ENCODE measurements at places on chromosomes 11 and 22.

GRCh38 chr11:75280227-75280701 is 39.7 kb downstream of the TPBGL start:
- no peak overlapping the region for H3K4me3 ChIP-seq
- peak; percentile 54 for DNase-seq

GRCh38 chr22:42642806-42643633 is 2.6 kb upstream of the ATP5MGL start:
- H3K4me3 ChIP-seq, result no peak overlapping the region
- DNase-seq, result no peak
- H3K27ac ChIP-seq, result peak overlapping the region; percentile 88
- H3K27me3 ChIP-seq, result no peaks in the 10 kb centered on the region

- H3K4me3 ChIP-seq, result peak overlapping the region; percentile 72
- no peak for DNase-seq
- H3K27me3 ChIP-seq, result no peaks in the 10 kb centered on the region
- H3K27ac ChIP-seq, result peak overlapping the region; percentile 47
- peaks cover 37% of the 10 kb centered on the region for H3K4me1 ChIP-seq
- peaks cover 23% of the 10 kb centered on the region for H3K36me3 ChIP-seq
Observed at GRCh38 chr11:65353900-65354264, 669 bp upstream of the TIGD3 start.

- peaks cover 65% of the 10 kb centered on the region for H3K4me1 ChIP-seq
- no peak for DNase-seq
- no peaks in the 10 kb centered on the region for H3K36me3 ChIP-seq
- no peaks in the 10 kb centered on the region for H3K27me3 ChIP-seq
- H3K4me3 ChIP-seq, result peak overlapping the region; percentile 83
Observed at GRCh38 chr22:23178512-23179254, 1.6 kb upstream of the BCR start.

DNA sequence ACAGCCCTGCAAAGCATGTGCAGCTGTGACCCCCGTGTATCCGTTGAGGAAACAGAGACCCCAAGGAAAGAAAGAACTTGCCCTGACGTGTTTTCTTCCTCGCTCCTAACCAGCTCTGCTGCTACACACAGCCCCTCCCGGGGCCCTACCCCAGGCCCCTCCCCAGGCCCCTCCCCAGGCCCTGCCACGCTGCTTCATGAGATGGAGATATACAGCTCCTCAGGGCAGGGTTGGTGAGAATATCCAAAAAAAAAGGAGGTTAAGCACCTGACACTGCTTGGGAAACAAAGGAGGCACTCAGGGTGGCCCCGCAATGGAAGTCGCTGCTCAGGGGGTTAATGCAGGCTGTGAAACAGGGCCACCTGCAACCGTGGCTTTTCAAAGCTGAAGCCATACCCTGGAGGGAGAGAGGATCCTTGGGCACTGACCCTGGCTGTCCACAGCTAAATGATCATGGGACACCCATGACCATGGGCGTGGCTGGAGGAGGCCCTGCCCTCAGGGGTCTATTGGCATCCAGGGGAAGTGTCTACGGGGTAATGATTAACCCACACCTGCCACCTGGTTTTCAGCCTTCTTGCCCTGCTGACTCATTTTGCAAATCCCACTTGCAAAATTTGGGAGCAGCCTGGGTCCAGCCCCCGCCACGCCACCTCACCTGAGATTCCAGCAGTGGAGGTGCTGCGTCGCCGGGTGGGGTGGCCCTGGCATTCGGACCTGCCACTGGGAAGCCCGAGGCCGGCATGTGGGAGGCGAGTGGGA is 112.1 kb upstream of the ANO1 start:
- DNase-seq, result no peak
- H3K4me1 ChIP-seq, result peaks cover 27% of the 10 kb centered on the region
- H3K4me3 ChIP-seq, result no peak overlapping the region

Measured in HepG2 (cell line).